MCF 10A (cell line): ENCODE measurements at places on chromosomes 16 and 17.

DNA sequence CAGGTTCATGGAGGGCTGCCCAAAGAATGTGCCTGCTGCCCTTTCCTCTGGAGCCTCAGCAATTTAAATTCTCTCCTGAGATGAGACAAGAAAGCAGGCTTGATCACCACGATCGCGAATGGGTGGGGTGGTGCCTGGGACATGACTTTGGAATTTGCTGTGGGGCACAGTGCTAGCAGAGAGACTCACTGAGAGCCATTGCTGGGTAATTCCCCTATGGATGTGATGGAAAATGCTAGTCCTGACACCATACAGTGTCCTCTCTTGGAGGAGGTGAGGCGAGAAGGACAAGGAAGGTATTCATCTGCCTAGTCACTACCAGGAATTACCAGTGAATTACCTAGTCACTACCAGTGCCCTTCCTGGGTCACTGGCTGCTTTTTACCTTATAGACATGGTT is 15.5 kb downstream of the FAM20A start:
- H3K4me3 ChIP-seq: no peak overlapping the region
- no peaks in the 10 kb centered on the region for H3K27me3 ChIP-seq
- DNase-seq: no peak
- no peak overlapping the region for H3K27ac ChIP-seq
- H3K36me3 ChIP-seq: no peaks in the 10 kb centered on the region

- H3K36me3 ChIP-seq: no peaks in the 10 kb centered on the region
- peaks cover 12% of the 10 kb centered on the region for H3K4me1 ChIP-seq
- no peak overlapping the region for H3K4me3 ChIP-seq
- H3K27ac ChIP-seq: no peak overlapping the region
Observed at GRCh38 chr17:77581480-77581879, 377.0 kb upstream of the TNRC6C start.

DNA sequence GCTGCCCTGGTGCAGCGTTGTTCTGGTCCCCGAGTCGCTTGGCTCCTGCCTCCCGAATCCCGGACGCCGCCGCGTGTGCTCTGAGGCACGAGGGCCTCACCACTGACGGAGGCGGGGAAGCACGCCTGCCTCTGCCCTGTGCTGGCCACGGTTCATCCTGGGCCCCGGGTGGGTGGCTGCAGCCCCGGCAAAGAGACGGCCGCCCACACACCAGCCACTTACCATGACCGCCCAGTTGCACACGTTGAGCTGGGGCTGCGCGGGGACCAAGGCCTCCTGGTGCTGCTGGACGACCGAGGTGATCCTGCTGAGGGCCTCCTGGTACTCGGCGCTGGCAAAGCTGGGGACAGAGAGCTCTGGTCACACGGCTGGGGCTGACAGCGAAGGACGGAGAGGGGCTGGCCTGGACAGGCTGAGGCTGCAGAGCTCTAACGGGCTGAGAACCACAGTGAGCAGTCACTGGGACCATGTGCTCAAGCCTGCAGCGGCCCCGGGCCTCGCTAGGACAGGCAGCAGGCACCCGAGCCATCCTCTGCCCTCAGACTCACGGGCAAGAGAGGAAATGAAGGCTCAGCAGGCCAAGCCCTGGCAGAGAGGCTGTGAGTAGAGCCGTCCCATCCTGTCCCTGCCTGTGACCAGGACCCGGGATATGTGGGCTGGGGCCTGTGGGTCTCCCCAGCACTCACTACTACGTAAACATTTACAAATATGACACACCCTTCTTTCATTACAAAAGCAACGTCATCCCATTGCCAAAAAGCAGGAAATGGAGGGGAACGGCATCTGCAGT is 6.3 kb upstream of the APRT start:
- peaks cover 9% of the 10 kb centered on the region for H3K36me3 ChIP-seq
- no peaks in the 10 kb centered on the region for H3K27me3 ChIP-seq
- no peaks in the 10 kb centered on the region for H3K4me1 ChIP-seq

GRCh38 chr16:49350265-49351095 is 23.1 kb upstream of the C16orf78 start:
- peaks cover 6% of the 10 kb centered on the region for H3K36me3 ChIP-seq
- no peak overlapping the region for H3K27ac ChIP-seq
- H3K4me3 ChIP-seq: no peak overlapping the region
- H3K4me1 ChIP-seq: no peaks in the 10 kb centered on the region
- DNase-seq: peak; percentile 47

DNA sequence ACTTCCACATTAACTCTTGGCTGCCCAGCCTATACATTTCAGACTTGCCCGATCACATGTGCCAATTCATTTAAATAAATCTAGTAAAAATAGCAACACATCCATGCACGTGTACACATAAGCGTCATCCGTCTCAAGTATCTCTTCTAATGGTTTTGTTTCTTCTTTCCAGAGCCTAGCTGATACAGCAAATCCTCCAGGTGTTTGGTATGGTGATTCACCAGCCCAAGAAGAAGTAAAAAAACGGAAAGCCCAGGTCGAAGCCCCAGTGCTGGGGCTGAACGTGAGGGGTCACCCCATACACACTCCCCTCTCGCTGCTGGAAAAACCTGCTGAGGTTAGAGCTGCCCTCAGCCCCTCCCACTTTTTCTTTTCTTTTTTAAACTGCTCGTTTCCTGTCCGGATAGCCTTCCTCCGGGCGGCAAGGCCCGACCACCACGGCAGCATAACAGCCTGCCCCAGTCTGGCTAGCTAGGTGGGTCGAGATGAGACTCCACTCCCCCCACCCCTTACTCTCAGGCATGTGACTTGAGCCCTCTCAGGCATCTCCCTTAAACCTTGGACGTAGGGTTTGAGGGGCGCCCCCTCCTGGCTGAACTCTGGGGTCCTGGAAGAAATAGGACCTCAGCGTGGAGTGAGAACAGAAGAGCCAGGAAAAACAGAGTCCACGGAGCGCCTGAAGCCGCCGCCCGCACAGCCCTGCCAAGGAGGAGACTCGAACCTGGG is 13.9 kb upstream of the OR1F1 start:
- H3K4me3 ChIP-seq: peak overlapping the region; percentile 67
- H3K27ac ChIP-seq: peak overlapping the region; percentile 57
- H3K27me3 ChIP-seq: no peaks in the 10 kb centered on the region

GRCh38 chr16:67457611-67458010 is 23.3 kb downstream of the ATP6V0D1 start:
- no peaks in the 10 kb centered on the region for H3K27me3 ChIP-seq
- peaks cover 22% of the 10 kb centered on the region for H3K4me1 ChIP-seq
- peaks cover 31% of the 10 kb centered on the region for H3K36me3 ChIP-seq
- DNase-seq: no peak
- no peak overlapping the region for H3K4me3 ChIP-seq

GRCh38 chr16:66580605-66581209 is 1.4 kb downstream of the CMTM2 start:
- H3K27ac ChIP-seq: peak overlapping the region; percentile 32
- H3K36me3 ChIP-seq: peaks cover 6% of the 10 kb centered on the region
- DNase-seq: peak; percentile 85
- H3K4me1 ChIP-seq: peaks cover 22% of the 10 kb centered on the region

DNA sequence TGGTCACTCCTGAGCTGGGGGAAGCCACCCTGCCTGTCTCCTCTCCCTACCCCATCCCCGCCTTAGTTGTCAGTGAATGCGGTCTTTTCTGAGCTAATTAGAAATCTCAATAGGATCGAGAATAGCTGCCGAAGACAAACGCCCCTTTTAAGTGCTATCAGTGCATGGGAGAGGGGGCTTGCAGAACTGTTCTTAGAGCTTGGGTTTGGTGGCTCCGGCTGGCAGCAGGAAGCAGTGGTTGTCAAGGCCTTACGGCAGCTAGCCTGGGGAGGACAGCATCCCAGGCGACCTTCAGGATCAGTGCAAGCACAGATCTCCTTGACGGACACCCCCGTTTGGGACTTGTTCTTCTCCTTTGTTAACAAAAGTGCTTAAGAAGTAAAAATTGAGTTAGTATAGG is 195.1 kb downstream of the CCDC182 start:
- no peak overlapping the region for H3K27ac ChIP-seq
- H3K4me1 ChIP-seq: no peaks in the 10 kb centered on the region
- H3K27me3 ChIP-seq: no peaks in the 10 kb centered on the region

DNA sequence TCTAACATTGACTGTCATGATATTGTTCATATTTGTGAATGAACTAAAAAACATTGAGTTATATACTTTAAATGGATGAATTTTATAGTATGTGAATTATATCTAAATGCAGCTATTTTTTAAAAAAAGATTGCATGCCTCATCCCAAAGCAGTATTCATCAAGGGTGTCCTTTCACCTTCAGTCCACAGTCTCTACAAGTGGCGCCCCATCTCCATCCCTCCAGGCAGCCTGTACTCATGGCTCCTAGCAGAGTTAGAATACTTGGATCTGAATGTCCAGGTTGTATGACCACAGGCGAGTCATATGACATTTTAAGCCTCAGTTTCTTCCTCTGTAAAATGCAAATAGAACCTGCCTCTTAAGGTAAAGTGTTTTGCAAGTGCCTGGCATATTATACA is 69.8 kb downstream of the TMEM100 start:
- no peak overlapping the region for H3K4me3 ChIP-seq
- H3K4me1 ChIP-seq: no peaks in the 10 kb centered on the region
- H3K27me3 ChIP-seq: no peaks in the 10 kb centered on the region

DNA sequence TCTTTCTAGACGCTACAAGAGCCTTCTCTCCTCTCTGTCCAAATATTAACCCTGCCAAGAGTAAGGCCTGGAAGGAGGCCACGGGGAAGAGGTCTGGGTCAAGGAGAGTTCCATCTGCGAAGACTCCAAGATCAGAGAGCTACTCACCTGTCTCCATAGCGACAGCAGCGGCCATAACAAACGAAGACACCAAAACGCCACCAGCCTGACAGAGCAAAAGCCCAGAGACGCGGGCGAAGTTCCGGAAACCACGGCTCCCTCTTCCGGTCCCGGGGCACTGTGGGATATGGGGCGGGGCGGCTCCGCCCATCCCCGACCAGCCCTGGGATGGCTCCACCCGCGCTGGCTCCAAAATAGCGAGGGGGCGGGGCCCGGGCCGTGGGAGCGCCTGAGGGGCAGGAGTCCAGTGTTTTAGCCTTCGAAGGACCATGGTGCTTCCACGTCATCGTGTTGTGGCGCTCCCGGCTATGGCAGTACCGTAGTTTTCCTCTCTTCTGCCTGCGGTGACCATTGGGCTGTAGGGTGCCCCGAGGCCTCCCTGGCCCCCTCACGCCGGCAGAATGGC is at the start of the genes C17orf100 and MED31:
Gene C17orf100 (plus strand): TSS at position 409 of the 565 bp plus-strand sequence. CDS start 152 bp downstream, at position 561.
Gene MED31 (minus strand): TSS at position 252 of the 565 bp plus-strand sequence. CDS start 77 bp downstream, at position 175.
- H3K4me3 ChIP-seq: peak within 1 kb of the TSS; percentile 87
- H3K27me3 ChIP-seq: peaks cover 6% of the 10 kb centered on the region
- peak; percentile 91 for DNase-seq
- H3K4me1 ChIP-seq: peaks cover 40% of the 10 kb centered on the region
- H3K27ac ChIP-seq: peak within 1 kb of the TSS; percentile 94

- H3K4me3 ChIP-seq: no peak overlapping the region
- peaks cover 12% of the 10 kb centered on the region for H3K4me1 ChIP-seq
- H3K27ac ChIP-seq: no peak overlapping the region
- H3K36me3 ChIP-seq: no peaks in the 10 kb centered on the region
- peaks cover 10% of the 10 kb centered on the region for H3K27me3 ChIP-seq
- peak; percentile 82 for DNase-seq
Observed at GRCh38 chr17:76524598-76525512, 12.7 kb downstream of the CYGB start.

DNA sequence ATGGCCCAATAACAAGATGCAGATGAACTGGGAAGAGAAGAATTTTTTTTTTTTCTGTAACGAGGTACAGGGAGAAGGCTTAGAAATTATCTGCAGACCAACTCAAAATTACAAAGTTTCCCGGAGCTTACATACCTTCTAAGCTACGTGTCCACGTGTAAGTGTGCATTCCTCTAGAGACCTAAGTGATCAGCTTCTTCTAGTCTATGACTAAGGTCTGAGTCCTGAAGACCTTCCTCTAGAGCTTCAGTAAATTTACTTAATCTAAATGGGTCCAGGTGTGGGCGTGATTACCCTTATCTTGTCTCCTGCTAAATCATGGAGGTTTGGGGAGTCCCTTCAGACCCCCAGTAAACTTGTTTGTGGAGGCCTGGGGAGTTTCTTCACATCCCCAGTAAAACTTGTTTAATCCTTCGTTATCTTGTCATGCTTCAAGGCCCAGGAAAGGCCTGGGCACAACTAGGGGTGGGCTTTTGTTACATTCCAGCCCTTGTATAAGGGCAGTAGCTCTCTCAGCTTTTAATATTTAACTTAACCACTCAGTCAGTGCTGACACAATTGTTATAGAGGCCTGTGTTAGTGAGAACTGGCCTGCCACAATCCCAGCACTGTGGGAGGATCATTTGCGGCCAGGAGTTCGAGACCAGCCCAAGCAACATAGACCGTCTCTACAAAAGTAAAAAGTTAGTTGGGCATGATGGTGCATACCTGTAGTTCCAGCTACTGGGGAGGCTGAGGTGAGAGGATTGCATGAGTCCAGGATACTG is 342.3 kb downstream of the SNX29 start:
- peaks cover 6% of the 10 kb centered on the region for H3K4me1 ChIP-seq
- no peak overlapping the region for H3K4me3 ChIP-seq
- no peaks in the 10 kb centered on the region for H3K27me3 ChIP-seq
- DNase-seq: no peak
